ENCODE measurements at places on chromosomes 1 and 21.

GRCh38 chr1:167669209-167670124 lies 39.4 kb downstream of the RCSD1 start:
- DNase-seq = no peak

GRCh38 chr1:226223157-226223785 lies at the start of gene MIXL1:
TSS of gene MIXL1 (plus strand) at chr1:226223664. CDS start at chr1:226223682, 18 bp downstream.
- no peak for DNase-seq

DNA sequence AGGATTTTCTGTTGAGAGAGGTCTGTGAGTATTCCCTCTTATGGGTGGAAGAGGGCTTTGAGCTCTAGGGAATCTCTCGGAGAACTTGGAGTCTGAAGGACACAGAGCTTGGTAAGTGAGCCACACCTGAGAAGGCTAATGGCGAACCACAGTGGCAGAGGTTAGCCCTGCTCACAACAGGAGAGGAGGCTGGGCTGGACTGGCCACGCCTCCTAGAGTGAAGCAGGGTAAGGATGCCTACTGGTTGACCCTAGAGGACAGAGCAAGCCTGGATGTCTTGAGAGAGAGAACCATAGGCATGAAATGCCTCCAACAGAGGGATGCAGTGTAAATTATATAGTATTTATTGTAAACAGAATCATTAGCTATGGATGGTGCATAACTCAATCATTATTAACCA lies 232.6 kb downstream of the PCP4 start:
- no peak for DNase-seq

- no peak for DNase-seq
Measured at GRCh38 chr1:112057736-112058135, 68.3 kb upstream of the KCND3 start.

DNA sequence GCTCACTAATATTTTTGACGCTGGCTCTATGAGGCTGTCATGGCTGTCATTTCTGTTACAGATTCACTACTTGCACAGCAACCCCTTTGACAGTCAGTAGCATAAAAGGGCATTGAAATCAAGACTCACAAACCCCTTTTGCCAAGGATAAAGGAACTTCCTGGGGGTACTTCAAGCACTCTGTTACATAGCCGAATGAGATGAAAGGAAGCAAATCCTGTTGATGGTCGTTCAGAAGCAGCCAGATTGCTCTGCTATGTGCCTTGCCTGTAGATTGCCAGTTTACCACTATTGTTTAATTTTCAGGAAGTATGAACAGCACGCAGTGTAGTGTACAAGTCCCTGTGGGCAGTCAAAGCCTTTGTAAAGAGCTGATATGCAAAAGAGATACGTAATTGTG lies 296.2 kb downstream of the LRRIQ3 start:
- no peak for DNase-seq

GRCh38 chr1:29413661-29414060 lies 177.3 kb downstream of the PTPRU start:
- DNase-seq = no peak

DNA sequence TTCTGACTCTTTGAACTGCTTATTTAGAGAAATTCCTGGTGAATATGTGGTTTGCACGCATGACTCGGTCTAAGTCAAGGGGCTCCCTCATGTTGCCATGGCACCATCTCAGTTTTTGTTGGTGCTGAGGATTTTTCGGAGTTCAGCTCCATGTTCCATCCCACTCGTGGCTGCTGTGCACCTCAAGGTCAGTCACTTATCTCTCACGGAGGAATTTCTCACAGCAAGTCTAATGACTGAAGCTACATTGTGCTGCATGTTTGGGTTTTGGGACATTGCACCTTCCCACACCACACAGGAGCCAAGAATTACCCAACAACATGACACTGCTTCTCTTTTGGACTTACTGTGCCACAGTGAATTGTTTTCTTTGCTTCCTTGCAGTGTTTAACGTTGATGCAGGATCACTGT lies 269.9 kb downstream of the NCAM2 start:
- DNase-seq = no peak

DNA sequence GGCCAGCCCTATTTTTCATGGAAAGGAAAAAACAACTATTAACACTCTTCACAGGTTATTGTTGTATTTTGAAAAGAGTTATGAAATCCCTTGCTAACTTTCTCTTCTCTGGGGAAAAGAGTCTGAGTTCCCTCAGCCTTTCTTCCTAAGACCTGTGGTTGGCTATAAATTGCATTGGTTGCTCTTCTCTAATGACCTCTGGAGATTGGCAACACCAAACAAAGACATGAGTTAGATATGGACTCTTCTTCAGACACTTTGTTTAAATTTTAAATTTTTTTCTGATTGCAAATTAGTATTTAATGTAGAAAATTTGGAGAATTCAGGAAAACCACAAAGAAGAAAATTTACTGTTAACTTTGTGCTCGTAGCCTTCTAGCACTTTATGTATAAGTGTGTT lies 275.7 kb downstream of the PBX1 start:
- no peak for DNase-seq

Data from H54 (cell line).